Stimulated activated CD4-positive, alpha-beta T cell treated with anti-CD3 and anti-CD28 coated beads, Interleukin-12 subunit alpha, Interleukin-12 subunit beta, amount 100 ng/mL, for 4 hours (primary cell): ENCODE measurements at places on chromosomes 12 and 14.

- no peak for DNase-seq
Observed at GRCh38 chr14:32017587-32017986, 59.5 kb upstream of the ARHGAP5 start.

DNA sequence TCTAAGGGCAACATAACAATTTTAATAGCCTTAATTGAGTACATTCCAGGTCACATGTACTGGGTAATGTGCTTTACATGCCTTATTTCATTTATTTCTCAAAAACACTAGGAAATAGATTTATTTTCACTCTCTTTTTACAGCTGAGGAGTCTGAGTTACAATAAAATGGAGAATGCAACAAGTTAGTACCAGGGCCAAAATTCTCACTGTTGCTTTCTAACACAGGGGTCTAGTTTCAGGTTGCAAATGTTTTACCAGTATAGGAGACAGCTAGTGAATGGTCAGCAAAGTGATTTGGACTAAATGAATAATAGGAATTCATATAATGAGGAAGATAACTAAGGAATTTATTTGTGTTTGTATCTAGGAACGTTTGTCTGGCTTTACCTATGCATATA is 137.3 kb downstream of the RASSF9 start:
- DNase-seq: no peak

DNA sequence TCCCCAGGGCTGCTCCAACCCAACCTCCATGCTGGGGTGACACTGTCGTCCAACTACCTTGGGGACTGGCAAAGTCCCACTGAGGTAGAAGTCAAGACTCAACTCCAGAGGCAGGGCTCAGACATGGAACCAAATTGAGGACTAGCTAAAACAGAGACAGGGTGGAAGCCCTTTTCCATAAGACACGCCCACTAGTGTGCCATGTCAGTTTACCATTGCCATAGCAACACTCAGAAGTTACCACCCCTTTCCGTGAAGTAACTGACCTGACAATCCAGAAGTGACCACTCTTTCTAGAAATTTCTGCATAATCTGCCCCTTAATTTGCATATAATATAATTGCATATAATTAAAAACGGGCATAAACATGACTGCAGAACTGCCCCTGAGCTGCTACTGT is 409.6 kb downstream of the MED13L start:
- DNase-seq: no peak

GRCh38 chr14:92927349-92928257 is 4.7 kb downstream of the CHGA start:
- no peak for DNase-seq

DNA sequence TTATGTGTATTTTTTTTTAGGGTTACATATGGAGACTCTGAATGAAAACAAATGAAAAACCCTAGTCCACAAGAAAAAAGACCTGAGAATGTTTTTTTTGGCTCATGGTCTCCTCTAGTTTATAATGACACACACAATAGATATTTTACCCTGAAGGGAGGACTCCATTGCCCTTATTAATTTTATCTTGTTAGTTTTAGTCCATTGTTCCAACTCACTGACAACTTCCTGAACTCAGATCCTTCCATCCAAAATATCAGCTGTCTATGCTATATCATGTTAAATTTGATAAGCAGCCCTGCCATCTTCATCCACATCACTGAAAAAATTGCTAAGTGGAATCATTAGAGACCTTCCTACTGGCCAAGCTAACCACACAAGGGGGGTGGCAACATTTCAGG is 232.1 kb downstream of the MON2 start:
- no peak for DNase-seq
